ENCODE measurements at places on chromosomes 7 and 10.

DNA sequence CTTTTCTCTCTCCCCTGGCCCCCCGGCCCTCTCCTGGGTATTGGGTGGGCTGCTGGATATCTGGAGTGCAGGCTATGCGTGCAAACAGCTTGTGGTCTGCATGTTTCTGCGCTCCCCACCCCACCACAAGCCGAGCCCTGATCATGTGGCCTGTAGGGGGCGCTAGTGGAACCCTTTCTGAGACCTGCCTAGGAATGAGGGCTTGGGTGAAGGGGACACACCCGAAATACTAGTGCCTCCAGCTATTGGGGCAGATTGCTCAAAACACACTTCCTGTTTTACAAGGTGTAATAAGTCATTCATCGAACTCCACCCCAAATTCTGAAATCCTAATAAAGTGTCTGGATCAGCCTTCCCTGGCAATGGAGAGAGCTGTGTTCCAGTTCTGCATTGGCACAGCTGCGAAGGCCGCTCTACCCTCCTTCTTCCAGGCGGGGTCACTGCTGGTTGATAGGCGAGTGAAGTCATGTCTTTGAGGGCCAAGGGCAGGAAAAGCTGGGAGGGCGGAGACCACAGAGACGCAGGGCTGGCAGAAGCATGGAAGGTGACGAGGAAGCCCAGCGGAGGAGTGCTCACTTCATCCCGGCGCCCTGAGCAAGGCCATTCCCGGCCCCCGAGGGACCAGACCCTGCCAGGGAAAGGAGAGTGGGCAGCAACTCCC lies 19.8 kb upstream of the PRRT4 start:
- no peak for DNase-seq

DNA sequence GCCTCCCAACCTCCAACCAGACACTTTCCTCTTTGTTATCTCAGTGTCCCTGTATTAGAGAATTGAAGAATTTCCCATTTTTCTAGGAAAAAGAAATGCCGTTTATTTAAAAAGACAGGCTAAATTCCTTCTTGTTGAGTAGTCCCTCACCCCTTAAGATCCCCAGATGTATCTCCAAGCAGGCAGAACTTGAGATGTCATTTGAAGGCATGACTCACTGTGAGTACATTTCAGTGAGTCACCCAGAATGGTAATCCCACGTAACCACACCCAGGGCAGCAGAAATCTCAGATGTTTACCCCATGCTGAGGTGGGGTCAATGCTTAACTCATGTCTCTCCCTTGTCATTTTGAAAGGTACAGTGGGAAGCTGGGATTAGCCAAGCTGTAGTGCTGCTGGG lies 4.4 kb downstream of the ZNF655 start:
- no peak for DNase-seq

GRCh38 chr7:115708013-115708341 lies 322.6 kb downstream of the TFEC start:
- no peak for DNase-seq

- DNase-seq, result no peak
Measured at GRCh38 chr7:99258501-99258900, 14.1 kb upstream of the MYH16 start.

DNA sequence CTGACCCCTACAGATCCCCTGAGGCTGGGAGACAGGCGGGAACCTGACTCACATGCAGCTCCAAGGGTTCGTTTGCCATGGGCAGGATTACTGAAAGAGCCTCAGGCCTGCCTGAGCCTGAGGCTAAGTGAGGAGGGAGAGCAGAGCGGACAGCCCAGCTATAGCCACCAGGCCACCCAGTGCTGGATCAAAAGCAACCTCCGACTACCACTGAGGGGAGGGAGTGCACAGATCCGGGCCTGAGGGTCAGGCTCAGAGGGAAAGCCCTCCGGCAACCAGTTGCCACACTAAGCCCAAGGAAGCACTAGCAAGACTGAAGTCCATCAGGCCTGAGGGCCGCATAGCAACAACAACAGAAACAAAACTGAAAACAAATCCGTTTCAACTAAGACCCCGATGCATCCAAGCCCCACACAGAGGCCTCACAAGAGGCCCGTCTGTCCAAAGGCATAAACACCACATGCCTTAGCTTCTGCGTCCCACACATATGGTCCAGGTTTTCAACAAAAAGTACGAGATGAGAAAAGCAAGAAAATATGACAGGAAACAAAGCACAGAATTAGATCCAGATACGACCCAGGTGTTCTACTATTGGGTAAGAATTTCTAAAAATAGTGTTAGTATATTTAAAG lies 92.5 kb upstream of the VIPR2 start:
- no peak for DNase-seq

GRCh38 chr10:91520661-91521060 lies 110.5 kb downstream of the HECTD2 start:
- DNase-seq, result no peak

DNA sequence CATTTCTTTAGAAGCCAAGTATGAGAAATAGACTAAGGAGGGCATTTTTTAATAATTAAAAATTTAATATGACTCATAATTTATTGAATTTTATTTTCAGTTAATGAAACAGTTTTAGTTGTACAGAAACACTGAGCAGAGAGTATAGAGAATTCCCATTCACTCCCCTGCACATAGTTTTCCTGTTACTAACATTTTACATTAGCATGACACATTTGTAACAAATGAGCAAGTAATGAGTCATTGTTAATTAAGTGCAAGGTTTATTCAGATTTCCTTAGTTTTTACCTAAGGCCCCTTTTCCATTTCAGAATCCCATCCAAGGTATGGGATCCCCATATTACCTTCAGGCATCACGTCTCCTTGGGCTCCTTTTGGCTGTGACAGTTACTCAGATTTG lies 271.5 kb upstream of the FZD8 start:
- DNase-seq, result no peak

DNA sequence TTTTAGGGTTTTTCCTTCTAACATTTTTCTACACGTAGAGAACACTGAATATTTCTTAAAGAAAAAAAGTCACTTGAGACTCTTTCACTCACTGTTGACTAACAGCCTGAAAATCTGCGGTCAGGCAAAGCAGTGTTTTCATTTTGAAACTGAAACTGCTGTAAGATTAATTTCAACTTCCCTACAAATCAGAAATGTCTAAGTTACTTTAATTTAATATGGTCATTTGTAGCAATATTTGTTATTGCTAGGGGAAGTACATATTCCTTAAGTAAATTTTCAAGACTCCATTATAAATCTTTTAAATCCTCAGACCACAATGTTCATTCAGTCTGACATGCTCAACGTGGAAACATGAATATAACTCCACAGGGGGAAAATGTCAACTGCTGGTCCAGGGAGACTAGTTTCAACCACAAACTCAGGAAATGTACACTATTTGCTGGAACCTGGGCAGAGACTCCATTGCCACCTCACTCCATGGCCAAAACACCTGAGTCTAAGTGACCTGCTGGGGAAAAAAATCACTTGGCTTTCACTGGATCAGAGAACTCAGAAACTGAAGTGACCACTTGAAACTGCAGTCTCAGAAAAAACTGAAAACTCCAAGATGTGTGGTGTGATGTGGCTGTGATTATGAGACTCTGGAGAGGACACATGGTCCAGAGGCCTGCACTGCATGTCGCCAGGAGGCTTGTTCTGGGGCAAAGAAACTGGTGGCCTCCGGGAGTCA lies 161.2 kb downstream of the TAX1BP1 start:
- DNase-seq, result no peak

GRCh38 chr10:86968994-86969355 lies 693 bp downstream of the ADIRF start:
- DNase-seq, result no peak

DNA sequence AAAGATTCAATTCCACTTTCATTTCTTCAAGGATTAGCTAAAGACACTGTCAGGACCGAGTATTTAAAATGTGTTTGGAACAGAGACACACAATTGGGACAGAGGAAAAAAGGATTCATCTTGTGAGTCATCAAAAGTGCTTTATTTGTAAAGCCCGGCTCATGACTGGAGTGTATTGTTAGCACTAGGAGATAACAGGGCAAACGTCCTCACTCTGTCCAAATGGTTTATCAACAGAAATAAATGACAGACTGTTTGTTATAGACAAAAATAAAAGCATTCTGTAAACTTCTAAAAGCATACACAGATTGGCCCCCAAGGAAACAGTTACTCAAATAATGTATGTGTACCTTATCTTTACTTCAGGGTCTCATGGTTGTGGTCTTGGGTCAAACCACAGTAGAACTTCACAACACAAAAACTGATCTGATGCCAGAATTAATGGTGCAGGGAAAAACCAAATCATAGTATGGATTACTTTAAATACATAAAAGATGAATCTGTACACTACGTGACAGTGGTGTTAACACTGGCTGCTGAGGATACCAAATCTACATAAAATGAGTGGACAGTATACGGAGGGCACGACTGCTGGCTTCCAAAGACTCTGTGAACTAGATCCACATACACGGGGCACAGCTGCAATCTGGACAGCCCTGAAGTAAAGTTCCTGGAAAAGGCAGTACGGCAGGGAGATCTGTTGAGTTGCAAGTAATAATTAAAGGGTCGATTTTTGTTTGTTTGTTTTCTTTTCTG lies 179.4 kb downstream of the PIP4K2A start:
- DNase-seq, result no peak

DNA sequence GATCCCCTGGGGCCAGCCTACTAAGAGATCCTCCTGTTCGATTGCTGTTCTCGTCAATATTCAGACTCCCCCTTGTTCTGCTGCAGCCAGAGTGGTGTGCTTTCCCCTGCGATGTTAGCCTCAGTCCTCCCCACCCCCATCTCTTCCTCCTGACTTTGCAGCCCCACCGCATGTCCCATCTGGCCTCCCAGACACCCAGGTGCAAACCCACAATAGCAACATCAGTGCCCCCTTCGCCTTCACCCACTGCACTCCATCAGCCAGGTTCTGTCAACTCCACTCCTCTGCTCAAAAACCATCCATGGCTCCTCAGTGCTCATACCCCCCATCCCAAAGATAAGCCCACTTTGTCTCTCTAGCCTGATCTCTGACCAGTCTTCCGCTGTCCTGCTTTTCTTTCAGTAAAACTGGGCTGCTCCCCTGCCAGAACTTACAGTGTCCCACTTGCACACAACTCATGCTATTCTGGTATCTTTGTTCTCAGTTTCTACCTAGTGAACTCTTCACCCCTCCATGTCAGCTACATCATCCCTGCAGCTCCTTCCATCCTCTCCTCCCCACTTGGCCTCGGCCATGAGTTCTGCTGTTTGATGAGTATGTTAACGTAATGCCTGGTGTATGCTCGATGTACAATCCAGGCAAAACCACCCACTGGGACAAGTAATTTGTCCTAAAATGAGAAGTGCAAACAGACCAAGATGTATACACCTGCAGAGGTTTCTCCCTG lies 26.6 kb downstream of the COL13A1 start:
- DNase-seq, result no peak

GRCh38 chr7:6293202-6293601 lies 20.8 kb upstream of the CYTH3 start:
- no peak for DNase-seq

DNA sequence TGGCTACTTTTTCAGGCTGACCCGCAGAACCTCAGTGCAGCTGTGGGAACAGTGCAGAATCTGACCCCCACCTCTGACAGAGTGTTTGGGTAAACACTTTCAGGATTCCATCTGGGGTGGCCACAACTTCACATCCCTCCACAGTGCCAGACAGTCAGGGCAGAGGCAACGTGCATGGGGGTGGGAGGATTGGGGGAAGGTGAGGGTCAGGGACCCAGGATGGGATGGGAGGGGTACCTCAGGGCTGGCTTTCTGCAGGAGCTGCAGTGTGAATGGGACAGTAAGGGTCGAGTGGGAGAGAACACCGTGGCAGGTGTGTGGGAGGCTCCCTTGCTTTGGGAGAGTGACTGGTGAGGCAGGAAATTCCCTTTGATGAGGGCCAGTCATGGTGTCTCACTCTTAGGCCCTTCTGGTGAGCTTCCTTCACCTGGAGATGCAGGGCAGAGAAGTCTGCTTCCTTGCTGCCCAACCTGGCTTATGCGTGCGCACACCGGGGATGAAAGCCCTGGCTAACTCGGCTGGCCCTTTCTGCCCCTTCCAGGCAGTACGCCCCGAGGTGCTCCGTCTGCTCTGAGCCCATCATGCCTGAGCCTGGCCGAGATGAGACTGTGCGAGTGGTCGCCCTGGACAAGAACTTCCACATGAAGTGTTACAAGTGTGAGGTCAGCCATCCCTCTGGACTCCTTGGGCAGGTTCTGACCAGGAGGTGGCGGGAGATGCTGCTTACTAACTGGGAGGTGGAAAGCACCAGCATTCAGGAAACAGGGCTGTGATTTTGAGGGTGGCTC lies 8.4 kb downstream of the ZYX start:
- no peak for DNase-seq

GRCh38 chr7:83976302-83976701 lies 218.3 kb downstream of the SEMA3A start:
- no peak for DNase-seq

GRCh38 chr10:33263453-33263852 lies 71.0 kb downstream of the NRP1 start:
- no peak for DNase-seq

- no peak for DNase-seq
Measured at GRCh38 chr10:79158004-79158340, 89.2 kb downstream of the ZMIZ1 start.

DNA sequence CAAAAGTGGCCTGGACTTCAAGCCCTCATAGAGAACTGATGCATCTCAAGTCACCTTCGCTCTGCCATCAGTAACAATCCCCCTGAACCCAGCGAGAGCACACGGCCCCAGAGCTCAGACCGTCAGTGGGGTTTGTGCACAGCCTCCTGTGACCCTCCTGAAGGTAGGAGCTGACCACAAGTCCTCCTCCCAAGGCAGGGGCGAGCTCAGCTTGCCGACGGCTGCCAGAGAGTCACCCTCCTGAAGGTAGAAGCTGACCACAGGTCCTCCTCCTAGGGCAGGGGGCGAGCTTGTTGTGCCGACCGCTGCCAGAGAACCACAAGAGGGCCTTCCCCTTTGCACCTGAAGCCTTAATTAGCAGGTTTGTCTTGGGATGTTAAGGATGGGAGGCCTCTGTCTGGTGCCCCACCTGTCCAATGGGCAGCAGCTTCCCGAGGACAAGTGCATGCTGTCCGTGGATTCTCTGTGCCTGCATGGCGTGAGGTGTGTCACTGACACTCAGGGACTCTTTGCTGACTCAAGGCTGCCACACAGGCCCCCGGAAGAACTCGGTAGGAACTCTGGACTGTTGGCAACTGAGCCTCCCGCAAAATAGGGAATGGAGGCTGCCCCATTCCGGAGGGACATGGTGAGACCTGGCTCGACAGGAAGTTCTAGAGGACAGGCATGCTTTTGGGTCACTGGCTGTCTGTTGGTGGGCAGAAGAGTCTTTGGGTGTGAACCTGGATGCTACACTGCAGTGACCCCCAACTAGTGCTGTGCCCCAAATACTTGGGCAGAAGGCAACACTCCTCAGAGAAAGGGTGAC lies 487.4 kb downstream of the DNAJB6 start:
- no peak for DNase-seq

DNA sequence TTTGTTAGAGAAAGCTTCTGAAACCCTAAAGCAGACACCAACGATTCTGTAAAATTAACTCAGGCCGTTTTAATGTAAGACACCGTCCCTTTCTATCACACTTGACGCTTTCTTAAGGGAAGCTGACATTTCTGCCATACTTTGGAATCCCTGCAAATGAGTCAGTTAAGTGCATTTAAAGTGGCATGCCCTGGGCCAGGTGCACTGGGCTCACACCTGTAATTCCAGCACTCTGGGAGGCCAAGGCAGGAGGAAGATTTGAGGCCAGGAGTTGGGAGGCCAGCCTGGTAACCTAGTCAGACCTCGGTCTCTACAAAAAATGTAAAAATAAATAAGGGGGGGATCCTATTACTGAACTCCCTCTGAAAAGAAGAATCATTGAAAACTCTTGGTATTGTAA lies 4.4 kb downstream of the UBE2H start:
- DNase-seq, result no peak

GRCh38 chr7:15686295-15686956 lies at the start of gene MEOX2:
MEOX2 (minus strand) TSS chr7:15686683; CDS start chr7:15686402, 281 bp downstream.
- DNase-seq, result no peak
